Type B pancreatic cell (in vitro differentiated cells): ENCODE measurements at places on chromosomes 11 and 22.

DNA sequence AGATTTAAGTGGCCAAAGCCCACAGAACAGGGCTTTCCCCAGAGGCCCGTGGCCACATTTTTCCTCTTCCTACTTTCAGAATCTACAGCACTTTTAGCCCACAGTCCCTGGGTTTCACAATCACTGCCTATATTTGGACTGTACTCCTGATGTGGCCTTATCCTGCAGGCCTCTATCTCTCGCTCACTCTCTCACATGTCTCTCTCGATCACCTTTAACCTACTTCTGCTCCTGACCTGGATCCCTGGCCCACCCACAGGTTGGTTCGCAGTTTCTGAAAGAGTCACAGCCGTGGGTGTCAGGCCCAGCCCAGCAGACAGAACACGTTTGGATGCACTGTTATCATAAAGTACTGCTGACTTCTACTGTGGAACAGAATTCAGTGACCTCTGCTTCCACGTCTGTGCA, 55.5 kb downstream of the LARGE1 start:
- no peak for DNase-seq

DNA sequence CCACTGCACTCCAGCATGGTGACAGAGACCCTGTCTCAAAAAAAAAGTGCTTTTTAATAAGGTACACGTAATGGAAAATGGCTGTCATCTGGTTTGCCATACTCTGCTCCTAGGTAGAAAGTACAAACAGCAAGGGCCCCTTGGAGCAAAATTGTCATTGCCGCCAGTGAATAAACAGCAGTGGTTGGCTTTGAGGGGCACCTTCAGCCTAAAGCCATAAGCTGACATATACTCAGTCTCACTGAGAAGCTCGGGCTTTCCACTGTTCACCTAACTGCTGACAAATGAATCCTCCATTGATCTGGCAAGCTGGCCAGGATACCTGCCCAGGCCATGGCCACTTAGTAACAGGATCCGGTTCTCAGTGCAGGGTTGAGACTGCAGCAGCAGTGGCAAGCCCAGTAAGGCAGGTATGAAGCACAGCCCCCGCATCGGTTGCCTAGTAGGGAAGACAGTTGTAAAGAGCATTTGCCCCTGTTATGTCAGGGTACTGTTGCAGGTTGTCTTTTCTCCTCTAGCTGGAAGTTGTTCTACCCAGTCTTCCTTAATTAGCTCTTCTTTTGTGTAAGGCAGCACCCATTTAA, 38.8 kb downstream of the MARK2 start:
- DNase-seq, result no peak

DNA sequence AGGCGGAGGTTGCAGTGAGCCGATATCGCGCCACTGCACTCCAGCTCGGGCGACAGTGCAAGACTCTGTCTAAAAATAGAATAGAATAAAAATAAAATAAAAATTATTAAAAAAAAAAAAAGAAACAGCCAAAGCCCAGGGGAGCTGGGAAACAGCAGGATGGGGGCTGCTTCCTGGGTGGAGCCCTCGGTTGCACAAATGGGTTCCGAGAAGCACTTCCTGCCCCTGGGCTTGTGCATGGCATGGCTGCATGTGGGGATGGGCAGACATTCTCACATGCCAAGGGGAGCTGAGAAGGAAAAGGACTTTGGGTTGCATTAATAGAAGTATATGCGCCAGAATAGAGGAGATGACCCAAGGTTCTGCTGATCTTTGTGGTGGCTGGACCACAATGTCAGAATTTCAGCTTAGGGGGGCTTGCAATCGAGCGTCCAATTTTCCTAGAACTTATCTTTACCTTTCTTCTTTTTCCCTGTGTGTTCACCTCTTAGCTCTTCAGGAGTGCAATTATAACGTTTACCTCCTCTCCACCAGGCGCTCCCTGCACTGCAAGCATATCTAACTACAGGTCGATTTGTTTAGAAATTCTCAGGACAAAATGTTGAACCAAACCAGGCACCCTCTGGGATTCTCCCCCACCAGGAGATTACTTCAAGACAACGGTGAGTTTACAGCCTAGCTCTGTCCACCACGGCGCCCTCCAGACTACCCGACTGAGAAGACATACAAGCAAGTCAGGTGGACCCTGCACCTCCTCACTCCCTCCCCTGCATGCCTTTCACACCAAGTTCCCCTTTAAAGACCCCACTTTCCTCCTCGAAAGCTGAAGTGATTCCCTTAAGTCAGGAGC, 53.2 kb downstream of the SHISAL1 start:
- DNase-seq, result peak; percentile 39

GRCh38 chr11:2151500-2152257, 9.3 kb downstream of the INS start:
- DNase-seq, result no peak

DNA sequence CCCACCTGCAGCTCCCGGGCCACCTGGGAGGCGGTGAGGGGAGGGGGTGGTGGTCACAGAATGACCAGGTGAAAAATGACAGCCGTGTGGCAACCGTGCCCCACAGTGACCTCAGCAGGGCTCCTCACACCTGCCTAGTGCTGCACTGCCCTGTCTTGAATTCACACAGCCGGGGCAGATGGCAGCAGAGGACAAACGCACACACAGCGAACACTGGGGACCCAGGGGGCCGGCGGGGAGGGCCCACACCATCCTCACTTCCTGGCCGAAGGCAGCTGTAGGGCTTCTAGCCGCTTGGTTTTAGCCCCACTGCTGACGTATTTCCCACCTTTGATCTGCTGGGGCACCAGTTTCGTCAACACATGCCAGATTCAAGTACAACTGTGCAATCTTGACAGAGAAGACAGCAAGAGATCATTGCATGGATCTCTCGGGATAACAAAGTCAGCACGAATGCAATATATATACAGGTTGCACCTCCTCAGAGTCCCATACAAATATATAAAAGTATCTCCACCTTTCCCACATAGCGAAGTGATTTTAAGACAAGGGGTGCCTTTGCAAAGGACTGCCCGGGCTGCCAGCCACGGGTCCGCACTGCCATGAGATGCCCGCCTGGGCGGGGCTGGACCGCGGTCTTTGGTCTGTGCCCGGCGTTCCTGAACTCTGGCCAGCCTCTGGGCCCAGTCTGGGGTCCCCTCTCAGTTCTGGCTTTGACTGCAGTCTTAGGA, 26.9 kb downstream of the TRMU start:
- no peak for DNase-seq

DNA sequence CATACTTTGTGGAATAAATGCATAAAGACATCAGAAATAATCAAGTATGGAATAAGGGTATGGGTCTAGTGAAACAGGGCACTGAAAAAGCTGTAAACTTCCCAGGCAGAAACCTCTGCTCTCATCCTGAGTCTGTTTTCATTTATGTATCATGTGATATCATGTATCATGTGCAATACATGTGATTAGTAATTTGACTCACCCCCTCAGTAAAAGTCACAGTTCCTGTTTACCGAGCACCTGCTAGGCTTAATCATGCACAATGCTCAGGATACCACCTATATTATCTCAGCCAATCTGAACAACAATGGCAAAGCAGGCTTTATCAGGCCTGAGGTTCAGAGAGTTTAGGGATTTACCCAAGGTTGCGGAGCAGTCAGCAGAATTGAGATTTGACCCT, 250.6 kb upstream of the TENM4 start:
- no peak for DNase-seq

GRCh38 chr11:14537134-14537599, 17.0 kb upstream of the PSMA1 start:
- no peak for DNase-seq

- no peak for DNase-seq
These were observed 79.9 kb upstream of the DRD2 start for GRCh38 chr11:113555071-113555619.

GRCh38 chr11:62108017-62108750, 15.6 kb upstream of the INCENP start:
- no peak for DNase-seq

DNA sequence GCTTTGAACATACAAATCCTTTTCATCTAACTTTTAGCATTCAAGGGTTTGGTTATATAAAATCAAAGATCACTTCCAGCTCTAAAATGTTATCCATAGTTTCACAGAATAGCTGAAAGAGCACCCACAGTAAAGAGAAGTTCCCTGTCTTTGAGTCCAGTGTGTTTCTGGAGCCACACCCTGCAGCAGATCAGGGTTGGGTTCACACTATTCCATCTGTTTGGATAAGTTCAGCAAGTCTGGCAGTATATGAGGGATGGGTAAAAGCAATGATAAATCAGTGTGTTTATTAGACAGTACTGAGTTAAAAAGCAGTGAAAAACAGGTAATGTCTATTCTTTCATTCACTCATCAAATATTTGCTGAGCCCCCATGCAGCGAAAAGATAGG, 135.8 kb upstream of the PITPNB start:
- DNase-seq, result no peak

DNA sequence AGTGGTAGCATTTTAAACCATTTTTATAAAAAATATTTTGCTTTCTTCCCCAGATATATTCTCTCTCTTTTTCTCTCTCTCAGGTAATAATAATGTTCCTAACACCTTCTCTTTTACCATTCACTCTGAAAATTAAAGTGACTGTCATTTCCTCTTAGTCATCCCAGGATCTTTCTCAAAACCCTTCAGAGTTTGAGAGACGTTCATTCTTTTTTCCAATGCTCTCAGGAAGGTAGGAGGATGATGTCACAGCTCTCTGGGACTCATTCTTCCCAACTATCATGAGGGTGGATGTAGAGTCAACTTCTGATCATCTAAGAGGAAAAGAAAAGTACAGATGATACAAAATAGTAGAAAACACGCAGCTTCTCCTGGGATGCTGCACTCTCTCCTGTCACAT, 60.2 kb upstream of the CRTAM start:
- DNase-seq, result no peak

GRCh38 chr11:2681408-2682145, 18.2 kb downstream of the KCNQ1OT1 start:
- DNase-seq, result peak; percentile 7

GRCh38 chr11:114953039-114953438, 274.7 kb downstream of the NXPE2 start:
- DNase-seq, result no peak

DNA sequence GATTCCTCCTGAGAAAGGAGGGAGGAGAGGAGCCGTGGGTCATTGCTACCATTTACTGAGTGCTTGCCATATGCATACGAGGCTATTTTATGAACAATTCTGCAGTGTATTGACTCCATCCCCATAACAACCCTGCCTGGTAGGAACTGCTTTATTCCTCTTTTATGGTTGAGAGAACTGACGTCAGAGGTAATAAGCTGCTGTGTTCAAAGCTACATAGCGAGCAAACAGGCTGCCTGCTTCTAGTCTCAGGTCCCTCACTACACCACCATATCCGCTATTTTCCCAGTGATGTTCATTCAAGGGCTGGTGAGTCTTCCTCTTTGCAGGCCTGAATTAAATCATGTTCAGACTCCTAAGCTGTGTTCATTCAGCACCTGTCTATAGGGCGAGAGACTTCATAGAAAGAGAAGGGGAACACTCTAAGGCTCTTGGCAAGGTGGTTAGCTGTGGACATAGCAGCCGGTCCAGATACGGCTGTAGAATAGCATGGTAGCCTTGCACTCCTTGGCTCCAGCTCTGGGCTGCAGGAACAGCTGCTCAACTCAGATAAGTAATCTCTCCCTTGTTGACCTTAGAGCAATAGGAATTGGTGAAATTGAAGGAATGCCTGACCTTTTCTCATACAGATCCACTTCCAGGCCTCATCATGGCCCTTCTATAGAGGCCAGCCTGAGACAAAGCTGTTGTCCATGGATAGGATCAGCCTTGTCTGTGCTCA, 82.6 kb downstream of the MICAL2 start:
- no peak for DNase-seq

GRCh38 chr11:34417202-34417601, 21.5 kb upstream of the CAT start:
- DNase-seq, result no peak

GRCh38 chr22:36756746-36757655, 18.9 kb downstream of the IFT27 start:
- no peak for DNase-seq

DNA sequence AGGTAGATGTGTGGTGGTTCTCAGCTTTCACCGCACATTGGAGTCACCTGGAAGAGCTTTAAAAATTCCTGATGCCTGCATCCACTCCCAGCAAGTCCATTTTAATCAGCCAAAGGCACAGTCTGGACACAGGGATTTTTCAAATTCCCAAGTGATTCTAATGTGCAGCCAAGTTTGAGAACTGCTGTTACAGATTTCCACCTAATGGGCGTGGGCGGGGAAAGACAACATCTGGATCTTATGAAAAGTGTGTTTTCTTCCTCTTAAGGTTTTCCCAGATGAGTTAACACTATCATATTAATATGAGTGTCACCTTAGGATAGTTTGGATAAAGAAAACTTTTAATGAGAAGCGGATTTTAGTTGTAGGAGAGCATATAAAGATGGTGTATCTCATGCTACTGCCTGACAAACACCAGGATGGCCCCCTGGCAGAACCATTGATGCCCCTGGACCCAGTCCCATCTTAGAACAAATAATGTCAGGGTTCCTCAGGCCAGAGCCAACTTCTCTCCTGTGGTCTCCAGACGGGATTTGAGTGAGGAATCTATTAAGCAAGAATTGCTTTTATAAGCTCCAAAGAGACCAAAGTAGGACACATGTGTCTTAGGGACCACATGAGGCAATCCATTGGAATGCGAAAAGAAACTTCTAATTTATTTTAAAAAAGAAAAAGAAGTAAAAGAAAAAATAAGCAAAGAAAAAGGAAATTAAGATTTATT, 31.9 kb downstream of the POU2AF1 start:
- DNase-seq, result no peak

- DNase-seq, result peak; percentile 48
These were observed 601.3 kb downstream of the BUD13 start for GRCh38 chr11:116171271-116172140.

DNA sequence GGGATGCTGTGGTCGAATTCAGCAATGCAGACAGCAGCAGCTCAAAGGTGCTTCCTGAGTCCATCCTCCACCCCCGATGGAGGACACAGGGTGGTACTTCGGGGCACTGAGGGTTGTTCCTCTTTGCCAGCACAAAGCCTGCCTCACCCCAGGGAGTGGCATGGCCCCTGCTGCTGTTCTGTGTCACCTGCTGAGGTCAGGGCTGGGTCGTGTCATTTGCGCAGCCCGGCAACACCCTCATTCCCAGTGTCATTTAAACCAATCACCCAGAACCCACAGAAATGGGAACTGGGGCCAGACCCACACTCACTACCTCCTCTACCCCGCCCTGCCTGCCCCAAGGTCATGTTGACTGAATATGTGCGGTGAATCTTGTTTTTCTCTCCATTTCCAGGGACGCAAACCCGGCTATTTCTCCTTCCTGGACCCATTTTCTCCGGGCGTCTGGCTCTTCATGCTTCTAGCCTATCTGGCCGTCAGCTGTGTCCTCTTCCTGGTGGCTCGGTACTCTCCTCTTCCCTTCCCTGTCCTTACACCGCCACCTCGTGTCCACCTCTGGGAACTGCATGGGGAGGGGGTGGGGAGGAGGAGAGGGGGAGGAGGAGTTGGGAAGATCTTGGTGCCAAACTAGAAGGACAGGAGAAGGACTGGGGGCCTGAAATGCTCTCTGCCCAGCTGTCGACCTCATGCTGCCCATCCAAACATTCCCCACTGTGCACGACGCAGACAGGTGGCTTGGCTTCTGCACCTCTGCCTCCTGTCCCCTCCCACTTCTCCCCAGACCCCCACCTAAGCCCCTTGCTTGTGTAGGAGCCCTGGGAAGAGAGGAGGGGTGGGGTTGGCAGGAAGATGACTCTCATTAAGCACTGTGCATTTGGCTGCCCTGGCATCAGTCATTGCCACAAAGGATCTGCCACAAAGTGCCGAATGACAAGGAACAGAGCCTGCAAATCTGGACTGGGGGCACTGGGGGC, 71.2 kb upstream of the TBCEL start:
- DNase-seq, result peak; percentile 87
